ENCODE measurements at places on chromosomes 6 and 20.

GRCh38 chr6:111461860-111462259 is 21.2 kb downstream of the REV3L start:
- DNase-seq = no peak

DNA sequence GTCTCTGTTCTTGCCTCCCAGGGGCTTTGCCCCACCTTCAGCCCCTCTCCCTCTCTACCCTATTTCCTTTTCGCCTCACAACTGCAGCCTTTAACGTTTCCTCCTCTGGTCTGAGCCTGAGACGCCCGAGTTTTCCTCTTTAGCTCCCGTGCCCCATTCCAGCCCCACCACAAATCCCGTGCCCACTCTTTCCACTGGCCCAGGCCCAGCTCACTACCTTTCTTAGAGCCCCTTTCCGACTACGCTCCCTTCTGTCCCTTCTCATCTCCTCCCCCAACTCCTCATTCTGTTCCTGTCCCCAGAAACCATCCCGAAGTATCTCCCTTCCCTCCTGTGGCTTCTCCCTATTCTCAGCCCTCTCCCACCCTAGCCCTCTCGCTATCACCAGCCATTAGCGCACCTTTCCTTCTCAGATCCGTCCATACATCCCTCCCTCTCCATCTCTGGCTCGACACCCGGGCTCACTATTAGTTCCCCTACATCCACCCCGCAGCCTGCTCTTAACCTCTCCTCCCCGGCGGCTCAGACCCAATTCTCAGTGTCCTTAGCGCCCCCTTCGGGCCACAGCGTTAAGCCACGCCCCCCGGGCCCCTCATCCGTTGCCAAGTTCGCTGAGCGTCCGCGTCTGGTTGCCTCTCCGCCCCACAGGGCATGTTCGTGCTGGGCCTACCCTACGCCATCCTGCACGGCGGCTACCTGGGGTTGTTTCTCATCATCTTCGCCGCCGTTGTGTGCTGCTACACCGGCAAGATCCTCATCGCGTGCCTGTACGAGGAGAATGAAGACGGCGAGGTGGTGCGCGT is 2.7 kb downstream of the SLC32A1 start:
- DNase-seq = no peak

DNA sequence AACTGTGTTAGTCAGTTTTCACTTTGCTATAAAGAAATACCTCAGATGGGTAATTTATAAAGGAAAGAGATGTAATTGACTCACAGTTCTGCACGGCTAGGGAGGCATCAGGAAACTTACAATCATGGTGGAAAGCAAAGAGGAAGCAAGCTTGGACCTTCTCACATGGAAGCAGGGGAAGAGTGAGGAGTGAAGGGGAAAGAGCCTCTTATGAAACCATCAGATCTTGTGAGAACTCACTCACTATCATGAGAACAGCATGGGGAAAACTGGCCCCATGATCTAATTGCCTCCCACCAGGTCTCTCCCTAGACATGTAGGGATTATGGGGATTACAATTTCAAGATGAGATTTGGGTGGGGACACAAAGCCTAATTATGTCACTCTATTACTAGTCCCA is 41.3 kb upstream of the PLAGL1 start:
- no peak for DNase-seq

DNA sequence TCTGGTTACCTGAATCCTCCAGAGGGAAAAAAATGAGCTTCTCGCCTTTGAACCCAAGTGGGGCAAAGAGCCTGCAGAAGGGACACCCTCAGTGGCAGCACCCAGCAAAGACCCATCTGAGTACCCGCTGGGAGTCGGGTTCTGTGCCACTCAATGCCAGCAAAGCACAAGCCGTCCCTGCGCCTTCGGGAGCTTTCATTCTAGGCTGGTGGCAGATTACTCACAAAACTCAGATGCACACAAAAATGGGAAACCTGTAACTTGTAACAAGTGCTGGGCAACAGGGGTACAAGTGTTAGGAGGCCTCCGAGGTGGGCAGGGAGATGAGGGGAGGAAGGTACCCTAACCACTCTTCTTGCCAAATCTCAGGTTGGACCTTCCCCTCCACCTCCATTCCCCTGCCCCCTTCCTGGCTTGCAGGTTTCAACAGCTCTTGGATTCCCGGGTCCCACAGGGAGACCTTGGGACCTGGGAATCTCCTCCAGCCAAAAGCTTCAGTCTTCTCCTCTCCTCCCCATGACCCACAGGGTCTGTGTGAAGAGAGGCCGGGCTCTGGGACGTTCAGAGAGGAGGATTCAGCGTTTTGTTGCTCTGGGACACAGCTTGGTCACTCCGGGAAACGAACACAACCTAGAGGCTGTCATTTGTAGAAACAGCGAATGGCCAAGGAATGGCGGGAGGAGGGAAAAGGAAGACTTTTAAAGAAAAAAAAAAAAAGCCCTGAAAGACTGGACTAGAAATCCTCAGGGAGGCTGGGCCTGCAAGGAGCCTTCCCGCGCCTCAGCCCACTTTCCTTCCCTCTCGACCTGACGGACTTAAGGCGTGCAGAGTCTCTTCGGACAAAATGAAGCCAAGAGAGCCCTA is 1.2 kb upstream of the PARD6B start:
- peak; percentile 78 for DNase-seq

DNA sequence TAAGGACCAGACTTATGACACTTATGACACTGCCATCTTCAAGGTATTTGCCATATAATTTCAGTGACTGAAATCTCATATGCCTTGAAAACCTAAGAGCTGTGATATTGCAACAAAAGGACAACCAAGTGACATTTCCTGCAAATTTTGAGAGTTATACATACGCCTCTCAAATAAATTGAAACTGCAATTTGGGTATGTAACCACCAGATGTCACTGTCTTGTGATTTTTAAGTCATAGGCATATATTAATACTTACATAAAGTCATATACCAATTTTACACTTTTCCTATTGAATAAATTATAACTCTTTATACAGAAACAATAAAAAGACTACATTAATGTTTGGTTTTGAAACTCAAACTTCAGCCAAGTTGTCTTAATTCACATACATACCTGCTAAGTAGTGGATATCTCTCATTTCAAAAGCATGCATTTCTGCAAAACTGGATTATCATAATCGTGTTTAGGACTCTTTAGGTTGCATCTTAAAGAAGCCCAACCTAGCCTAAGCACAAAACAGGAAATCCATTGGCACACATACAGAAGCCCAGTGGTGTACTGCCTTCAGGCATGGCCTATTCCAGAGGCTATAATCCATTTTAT is 180.2 kb downstream of the PACRG start:
- no peak for DNase-seq

DNA sequence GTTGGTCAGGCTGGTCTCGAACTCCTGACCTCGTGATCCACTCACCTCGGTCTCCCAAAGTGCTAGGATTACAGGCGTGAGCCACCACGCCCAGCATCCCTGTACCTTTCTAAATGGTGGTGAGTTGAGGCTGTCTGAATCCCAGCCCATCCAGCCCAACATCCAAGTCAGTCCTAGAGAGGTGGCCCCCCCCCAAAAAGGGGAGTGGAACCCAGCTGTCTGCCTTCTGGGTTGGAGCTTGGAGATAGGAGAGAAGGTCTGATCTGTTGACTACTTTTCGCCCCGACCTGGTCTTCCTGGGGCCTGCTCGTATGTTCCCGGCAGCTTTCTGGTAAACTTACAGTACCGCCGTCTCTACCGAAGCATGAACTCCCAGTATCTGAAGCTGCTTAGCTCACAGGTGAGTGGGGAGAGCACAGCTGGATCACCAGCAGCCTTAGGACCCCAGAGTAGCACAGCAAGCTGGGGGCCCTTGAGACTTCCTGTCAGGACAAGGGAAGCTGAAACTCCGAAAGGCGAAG is 5.6 kb downstream of the CTSA start:
- no peak for DNase-seq

GRCh38 chr6:111553580-111553979 is 52.1 kb downstream of the TRAF3IP2 start:
- DNase-seq = no peak

DNA sequence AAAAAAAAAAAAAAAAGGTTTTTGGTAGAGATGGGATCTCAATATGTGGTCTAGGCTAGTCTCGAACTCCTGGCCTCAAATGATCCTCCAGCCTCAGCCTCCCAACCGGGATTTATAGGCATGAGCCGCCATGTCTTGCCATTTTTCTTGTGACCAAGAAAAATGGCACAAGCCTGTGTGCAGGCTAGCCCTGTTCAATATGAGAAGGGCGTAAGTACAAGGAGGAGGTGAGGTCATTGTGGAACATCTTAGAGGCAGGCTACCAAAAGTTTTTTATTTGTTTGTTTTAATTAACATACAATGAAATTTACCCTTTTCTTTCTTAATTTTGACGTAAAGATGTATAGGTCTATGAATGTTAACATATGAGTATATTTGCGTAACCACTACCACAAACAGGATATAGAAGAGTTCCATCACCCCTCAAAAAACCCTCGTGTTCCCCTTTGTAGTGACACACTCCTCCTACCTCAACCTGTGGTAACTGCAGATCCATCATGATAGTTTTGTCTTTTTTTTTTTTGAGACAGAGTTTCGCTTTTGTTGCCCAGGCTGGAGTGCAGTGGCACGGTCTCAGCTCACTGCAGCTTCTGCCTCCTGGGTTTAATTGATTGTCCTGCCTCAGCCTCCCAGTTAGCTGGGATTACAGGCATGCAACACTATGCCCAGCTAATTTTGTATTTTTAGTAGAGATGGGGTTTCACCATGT is 28.3 kb upstream of the KIF3B start:
- DNase-seq = no peak

Measured in hepatic stellate cell (primary cell).